ENCODE measurements at places on chromosomes 11 and 22. TPM values are rescaled to one million over a fixed set of nuclear protein-coding genes. Genes with fewer than 3 reads are reported as not detected.

Gene ART1
- total RNA-seq = not detected

Gene OR2D2
- total RNA-seq = not detected

Gene IL17RA
- total RNA-seq = 8.6 TPM

Gene DEAF1
- 27.2 TPM for total RNA-seq

Gene DEFB131B
- total RNA-seq = not detected

Gene JHY
- 0.45 TPM for total RNA-seq

Gene ADAMTS15
- 5.5 TPM for total RNA-seq

Gene TECTA
- under 0.01 TPM for total RNA-seq

Gene APOA4
- not detected for total RNA-seq

Gene CBLIF
- total RNA-seq = not detected

Gene SCARF2
- 31.7 TPM for total RNA-seq

Gene SCUBE2
- total RNA-seq = 0.30 TPM

Gene MS4A6A
- not detected for total RNA-seq
